Stimulated activated CD4-positive, alpha-beta T cell treated with anti-CD3 and anti-CD28 coated beads, TNF-alpha, amount 100 ng/mL, for 48 hours (primary cell): ENCODE measurements at places on chromosomes 6 and 20.

- no peak for DNase-seq
Observed at GRCh38 chr6:43308101-43308989, at the start of gene CRIP3. Gene CRIP3, minus strand, starts transcription at chr6:43308826. Its CDS starts 34 bp downstream, at chr6:43308792.

- DNase-seq, result no peak
Observed at GRCh38 chr6:19394051-19394450, 443.1 kb upstream of the ID4 start.

DNA sequence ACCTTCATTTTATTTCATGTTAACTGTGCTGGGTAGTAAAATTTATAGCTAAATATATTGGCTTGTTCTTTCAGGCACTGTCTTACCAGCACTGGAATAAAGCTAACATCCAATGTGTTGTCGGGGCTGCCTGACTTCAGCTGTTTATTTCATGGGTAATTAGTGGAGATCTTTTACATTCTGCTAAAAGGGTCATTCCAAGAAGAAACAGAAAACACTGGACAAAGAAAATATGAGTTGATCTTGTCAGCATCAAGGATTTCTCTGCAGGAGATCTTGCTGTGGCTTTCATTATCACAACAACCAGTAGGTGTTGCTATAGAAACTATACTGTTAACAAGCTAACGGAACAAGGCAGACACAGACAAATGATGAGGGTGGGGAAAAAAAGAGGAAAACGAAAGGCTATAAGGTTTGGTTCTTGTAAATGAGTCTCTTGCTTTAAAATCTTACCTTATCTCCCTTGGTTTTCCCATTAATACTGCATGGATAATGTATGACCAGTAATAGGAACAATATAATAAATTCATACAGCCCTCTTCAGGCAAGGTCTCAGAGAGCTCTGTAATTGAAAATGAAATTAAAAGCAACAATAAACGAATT, 206.8 kb downstream of the SIM1 start:
- no peak for DNase-seq

DNA sequence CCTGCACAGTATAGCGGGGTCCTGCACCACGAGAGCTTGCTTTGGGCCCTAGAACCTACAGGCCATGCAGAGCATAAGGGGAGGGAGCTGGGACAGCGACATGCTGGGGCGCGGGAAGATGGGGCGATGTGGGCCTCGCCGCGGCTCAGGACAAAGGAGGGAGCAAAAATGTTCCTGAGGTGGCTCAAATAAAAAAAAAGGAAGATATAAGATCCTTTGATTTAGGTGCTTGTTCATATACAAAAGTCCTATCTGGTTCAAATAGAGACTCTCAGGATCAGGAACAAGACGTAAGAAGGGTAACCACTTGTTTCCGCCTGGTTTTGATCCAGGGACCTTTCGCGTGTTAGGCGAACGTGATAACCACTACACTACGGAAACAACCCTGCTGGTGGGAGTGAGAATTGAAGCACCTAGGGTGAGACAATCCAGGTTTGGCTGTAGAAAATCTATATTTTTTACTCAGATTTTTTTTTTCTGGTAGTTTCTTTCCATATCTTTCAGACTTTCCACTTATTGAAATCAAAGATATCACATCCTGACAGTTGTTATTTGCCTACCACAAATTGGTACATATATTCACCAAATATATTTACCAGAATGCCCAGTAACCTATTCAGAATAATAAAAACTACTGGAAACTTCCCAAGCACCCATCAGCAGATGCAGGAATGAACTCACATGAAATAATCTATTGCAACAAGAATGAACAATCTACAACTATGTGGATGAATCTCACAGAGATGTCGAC, 177.9 kb upstream of the ZNF184 start:
- peak; percentile 47 for DNase-seq

- no peak for DNase-seq
Observed at GRCh38 chr6:35216412-35216732, 2.6 kb downstream of the SCUBE3 start.

DNA sequence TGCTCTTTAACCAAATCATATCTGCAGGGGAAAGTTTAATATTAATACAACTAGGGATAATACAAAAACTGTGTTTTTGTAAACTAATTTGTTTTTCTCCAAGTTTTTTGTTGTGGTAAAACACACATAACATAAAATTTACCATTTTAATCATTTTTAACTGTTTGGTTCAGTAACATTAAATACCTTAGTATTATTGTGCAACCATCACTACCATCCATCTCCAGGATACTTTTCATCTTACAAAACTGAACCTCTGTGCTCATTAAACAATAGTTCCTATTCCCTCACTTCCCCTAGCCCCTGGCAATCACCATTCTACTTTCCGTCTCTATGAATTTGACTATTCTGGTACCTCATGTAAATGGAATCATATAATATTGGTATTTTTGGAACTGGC, 15.9 kb downstream of the BEND6 start:
- no peak for DNase-seq

DNA sequence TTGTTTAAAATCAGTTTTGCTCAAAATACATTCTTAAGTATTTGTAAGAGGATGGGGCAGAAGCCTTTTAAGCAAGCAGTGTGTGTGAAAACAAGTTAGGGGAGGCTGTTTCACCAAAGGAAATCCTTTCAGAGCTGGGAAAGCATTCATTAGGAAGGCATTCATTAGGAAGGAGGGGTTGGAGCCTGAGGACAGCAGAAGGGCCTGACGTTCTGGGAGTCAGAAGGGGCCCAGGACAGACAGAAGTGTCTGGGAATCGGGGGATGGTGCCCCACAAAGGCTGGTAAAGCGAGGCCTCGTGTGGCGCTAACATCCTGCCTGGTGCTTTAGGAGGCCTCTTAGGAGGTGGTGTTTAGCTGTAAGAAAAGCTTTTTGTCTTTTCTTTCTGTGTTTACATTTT, 80.6 kb upstream of the NXT1 start:
- no peak for DNase-seq

- DNase-seq, result no peak
Observed at GRCh38 chr6:16578695-16579285, 182.5 kb downstream of the ATXN1 start.

- no peak for DNase-seq
Observed at GRCh38 chr6:155883741-155884140, 428.1 kb upstream of the NOX3 start.

DNA sequence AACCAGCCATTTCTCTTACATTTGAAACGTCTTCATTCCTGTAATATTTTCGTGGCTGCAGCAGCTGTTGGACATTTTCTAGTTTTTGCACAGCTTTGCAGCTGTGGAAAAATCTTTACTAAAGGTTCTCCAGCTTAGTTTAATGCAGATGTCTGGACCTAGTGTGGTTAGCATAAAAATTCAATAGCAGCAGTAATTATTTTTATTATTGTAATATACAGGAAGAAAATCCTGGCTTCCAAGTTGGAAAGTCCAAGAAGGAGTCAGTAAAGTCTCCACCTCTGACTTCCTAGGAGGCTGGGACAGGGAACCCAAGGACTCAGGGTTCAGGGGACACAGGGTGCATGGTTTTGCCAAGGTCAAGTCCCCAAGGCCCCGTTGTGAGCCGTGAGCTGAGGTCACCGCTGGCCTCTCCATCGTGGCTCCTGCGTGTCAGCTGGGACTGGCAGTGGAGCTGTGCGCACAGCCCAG, 230.6 kb downstream of the FNDC1 start:
- DNase-seq, result no peak

GRCh38 chr6:157008568-157008967, 231.4 kb downstream of the ARID1B start:
- no peak for DNase-seq

GRCh38 chr20:61460261-61461052, 208.4 kb downstream of the CDH4 start:
- no peak for DNase-seq

GRCh38 chr20:51579137-51579536, 36.6 kb upstream of the NFATC2 start:
- DNase-seq, result no peak

DNA sequence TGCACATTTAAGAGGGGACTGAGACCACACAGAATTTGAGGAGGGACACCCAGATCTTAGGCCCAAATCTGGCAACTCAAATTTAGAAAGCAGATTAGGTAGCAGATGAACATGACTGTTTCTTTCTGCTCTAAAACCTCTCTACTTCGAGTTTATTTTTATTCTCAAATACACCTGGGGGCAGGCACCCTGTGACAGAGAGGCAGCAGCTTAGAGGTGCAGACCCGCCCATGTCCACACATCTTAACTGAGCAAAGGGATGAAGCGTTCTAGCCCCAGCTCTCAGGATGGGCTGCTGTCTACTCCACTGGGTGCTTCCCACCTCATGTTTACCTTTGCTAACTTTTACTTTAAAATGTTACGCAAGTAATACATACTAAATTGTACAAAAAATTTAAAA, 125.0 kb downstream of the SLC23A2 start:
- DNase-seq, result no peak

DNA sequence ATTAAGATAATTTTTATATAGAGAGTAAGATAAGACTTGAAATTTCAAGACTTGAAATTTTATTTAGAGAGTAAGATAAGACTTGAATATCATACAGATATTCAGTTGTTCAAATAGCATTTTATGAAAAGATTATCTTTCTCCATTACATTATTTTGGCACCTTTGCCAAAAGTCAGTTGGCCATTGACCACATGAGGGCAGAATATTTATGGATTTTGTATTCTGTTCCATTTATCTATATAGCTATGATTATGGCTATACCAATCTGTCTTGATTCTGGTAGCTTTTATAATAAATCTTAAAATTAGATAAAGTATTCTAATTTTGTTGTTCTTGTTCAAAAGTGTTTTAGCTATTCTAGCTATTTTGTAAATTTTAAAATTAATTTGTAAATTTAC, 537.9 kb upstream of the GJE1 start:
- DNase-seq, result no peak

DNA sequence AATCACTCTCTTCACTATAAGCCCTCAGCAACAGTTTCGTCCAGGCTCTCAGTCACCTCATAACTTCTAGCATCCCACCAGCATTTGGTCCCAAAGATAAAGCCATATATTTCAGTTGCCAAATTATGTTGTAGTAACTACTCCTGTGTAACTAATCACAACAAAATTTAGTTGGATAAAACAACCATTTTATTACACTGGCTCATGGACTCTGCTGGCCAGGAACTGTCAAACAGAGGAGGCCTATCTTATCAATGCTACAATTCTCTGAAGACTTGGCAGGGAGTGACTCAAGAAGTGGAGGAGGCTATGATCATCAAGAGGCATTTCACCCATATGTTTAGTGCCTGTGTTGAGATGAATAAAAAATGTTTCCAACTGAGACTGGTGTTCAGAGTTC, 1082.3 kb upstream of the GJE1 start:
- DNase-seq, result no peak

GRCh38 chr20:35791821-35792220, 20.0 kb downstream of the PHF20 start:
- no peak for DNase-seq

DNA sequence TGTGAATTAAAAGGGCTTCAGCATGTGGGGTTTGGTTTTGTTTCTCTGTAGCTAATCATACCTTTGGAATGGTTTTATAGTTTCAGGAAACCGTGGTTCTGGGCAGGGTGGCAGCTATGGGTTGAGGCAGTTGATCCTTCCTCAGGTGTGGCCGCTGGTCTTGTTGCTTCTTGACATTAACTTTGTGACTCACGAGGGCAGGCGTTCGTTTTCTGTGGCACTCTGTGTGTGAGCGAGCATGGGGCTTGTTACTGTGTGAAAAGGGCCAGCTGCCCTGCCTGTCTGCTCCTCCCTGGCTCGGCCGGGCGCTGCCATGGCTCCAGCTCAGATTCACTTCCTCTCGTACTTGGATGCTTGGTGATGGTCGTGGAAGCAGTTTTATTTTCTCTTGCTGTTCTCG, 16.2 kb downstream of the DNAJC5 start:
- no peak for DNase-seq

DNA sequence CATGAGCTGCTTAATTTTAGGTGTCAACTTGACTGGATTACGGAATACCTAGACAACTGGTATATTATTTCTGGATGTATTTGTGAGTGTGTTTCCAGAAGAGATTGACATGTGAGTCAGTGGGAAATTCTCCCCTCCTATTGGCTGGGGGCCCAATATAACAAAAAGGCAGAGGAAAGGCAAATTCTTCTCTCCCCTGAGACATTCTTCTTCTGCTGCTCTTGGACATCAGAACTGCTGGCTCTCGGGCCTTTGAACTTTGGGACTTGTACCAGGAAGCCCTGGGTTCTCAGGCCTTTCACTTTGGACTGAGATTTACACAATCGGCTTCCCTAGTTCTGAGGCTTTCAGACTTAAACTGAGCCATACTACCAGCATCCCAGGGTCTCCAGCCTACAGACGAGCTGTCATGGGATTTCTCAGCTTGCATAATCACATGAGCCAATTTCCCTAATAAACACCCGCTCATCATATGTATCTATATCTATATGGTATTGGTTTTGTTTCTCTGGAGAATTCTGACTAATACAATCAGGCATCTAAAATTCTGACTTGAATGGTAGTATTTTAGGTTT, 7.6 kb upstream of the BTN3A3 start:
- no peak for DNase-seq

GRCh38 chr6:110368284-110368683, 10.1 kb upstream of the METTL24 start:
- DNase-seq, result no peak

GRCh38 chr20:16675001-16675564, 54.7 kb upstream of the SNRPB2 start:
- DNase-seq, result no peak

DNA sequence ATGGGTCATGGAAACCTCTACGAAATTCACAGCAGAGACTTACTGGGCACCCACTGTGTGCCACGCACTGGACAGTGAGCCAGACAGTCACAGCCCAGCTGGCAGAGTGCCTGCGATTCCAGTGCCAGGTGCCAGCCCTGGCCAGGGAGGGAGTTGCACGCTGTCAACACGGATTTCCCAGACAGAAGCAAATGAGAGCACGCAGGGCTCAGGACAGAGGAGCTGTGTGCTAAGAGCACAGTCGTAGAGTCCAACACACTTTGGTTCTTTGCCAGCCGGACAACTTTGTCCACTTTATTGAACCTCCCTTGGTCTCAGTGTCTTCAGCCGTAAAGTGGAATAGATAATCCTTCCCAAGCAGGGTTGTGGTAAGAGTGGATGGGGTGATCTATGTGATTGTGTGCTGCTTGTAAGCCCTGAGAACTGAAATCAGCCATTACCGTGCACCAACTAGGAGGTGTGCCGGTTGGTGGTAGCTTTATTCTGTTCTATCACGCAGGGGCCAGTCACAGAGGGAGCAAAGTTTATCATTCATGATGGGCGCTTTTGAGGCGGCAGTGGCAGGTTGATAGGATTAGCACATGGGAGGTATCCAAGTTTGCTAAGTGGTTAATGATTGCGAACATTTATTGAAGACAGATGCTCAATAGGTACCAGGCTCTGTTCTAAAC, 40.6 kb downstream of the SIRPA start:
- DNase-seq, result no peak
